CD8-positive, alpha-beta memory T cell (primary cell): ENCODE measurements at places on chromosomes 3 and 15. TPM values are rescaled to one million over a fixed set of nuclear protein-coding genes. Genes with fewer than 3 reads are reported as not detected.

The PTH1R gene
- not detected for total RNA-seq

DNA sequence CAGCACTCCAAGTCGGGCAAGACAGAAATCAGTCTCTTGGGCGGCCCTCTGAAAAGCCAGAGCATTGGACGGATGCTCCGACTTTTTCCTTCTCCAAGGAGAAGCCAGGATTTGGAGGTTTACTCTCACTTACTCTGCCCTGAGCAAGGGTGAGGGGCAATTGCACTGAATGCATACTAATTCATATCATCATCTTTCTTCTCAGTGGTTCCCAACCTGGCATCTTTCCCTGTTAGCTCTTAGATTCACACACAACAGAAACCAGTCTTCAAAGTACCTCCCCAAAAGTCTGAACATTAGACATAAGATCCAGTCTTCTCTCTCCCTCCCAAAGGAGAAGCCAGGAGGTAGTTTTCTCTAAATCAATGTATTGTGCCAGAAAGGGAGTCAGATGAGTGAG, 219.2 kb downstream of the GREM1 start:
- no peak overlapping the region for H3K4me3 ChIP-seq
- H3K36me3 ChIP-seq, result no peaks in the 10 kb centered on the region
- H3K27ac ChIP-seq, result no peak overlapping the region
- H3K4me1 ChIP-seq, result no peaks in the 10 kb centered on the region
- H3K27me3 ChIP-seq, result no peaks in the 10 kb centered on the region

The P2RY1 gene
- 0.18 TPM for total RNA-seq

The ERICH6 gene
- not detected for total RNA-seq

The FETUB gene
- total RNA-seq, result not detected

The FGD5 gene
- total RNA-seq, result not detected

- no peak overlapping the region for H3K27ac ChIP-seq
- H3K4me1 ChIP-seq, result no peaks in the 10 kb centered on the region
- no peaks in the 10 kb centered on the region for H3K36me3 ChIP-seq
- H3K4me3 ChIP-seq, result no peak overlapping the region
- DNase-seq, result no peak
Observed at GRCh38 chr3:72903004-72903403, 15.2 kb downstream of the GXYLT2 start.

DNA sequence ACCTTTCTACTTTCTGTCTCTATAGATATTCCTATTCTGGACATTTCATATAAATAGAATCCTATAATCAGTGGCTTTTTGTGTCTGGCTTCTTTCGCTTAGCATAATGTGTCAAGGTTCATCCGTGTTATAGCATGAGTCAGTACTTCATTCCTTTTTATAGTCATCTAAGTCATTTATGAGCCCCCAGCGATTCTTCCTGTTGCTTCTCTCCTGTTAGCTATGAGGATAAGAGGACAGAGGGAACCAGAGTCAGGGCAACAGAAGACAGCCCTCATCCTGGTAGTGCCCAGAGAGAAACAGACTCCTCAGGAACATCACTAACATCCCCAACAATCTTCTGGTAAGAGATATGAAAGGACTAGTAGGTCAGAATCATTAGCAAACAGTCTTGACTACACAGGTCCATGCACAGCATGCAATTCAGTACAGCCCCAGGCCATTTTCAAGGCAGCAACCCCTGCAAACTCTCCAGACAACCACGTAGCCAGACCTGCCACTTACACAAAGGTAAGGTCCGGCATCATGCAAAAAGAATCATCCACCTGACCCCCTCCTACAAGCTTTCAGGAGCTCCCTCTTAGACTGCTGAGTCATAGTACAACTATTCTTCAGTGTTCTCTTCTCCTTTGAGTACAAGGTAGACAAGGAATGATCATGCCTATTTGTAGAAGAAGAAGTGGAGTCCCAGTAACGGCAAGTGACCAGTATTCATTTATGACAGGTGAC, 91.5 kb downstream of the MYLK start:
- H3K27me3 ChIP-seq, result no peaks in the 10 kb centered on the region
- no peaks in the 10 kb centered on the region for H3K4me1 ChIP-seq
- H3K27ac ChIP-seq, result no peak overlapping the region
- no peak overlapping the region for H3K4me3 ChIP-seq
- no peak for DNase-seq

- H3K36me3 ChIP-seq, result no peaks in the 10 kb centered on the region
- no peak for DNase-seq
- no peaks in the 10 kb centered on the region for H3K27me3 ChIP-seq
- H3K27ac ChIP-seq, result no peak overlapping the region
Observed at GRCh38 chr15:29346998-29347397, 77.4 kb upstream of the NSMCE3 start.

DNA sequence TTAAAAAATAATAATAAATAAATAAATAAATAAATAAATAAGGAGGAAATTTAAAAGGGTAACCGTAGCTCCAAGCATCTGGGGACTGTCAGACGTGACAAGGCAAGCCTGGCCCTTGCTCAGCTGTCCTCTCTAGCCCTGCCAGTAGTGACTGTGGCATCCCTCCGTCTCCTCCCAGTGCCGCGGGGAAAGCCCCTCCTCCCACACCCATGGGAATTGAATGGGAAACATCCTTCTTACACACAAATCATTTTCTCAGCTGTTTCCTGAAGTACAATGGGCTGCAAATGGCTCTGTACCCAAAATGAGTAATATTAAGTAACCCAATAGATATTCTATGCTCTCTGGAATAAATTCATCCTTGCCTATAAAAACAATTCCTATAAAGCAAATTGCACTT, 101.6 kb upstream of the RAD18 start:
- H3K4me1 ChIP-seq, result no peaks in the 10 kb centered on the region
- H3K27ac ChIP-seq, result no peak overlapping the region
- H3K27me3 ChIP-seq, result no peaks in the 10 kb centered on the region
- DNase-seq, result no peak

The TTLL13 gene
- not detected for total RNA-seq

DNA sequence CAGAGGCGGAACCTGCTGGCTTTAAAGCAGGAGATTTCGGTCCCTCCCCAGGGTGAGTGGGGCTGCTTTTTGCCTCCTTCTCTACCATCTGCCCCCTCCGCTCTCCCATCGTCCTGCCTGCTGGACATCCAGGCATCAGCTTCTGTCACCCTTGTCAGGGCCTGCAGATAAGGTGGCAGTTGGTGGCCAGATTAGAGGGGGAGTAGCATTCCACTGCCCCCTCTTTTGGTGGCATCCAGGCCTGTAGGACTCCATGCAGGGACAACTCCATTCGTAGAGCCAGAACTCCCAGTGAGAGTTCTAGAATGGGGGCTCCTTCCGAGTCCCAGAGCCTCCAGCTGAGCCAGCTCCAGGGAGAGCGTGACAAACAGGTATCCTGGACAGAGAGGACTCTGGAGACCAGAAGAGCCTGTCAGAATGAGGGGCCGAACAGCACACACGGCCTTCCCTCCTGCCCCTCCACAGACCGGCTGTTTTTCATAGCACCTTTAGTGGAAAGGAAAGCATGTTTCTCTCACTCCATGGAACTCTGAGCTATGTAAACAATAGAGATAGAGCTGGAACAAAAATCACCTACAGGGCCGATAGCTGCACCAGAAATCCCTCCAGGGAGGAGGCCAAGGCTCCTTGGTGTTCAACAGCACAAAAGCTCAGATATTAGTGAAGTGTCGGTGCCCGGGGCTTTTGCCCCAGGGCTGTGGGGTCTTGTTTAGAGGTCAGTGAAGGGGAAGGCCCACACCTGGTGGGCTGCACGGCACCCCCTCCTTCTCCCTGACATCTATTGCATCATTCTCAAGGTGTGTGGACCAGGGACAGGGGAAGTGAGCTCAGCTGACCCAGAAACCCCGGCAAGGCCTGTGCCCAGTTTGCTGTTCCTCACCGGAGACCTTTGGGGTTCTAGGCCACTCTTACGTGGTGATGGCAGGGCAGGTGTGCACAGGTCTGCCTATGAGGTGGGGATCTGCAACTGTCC, 34.2 kb downstream of the MAGEF1 start:
- no peaks in the 10 kb centered on the region for H3K27me3 ChIP-seq
- no peak overlapping the region for H3K27ac ChIP-seq
- no peaks in the 10 kb centered on the region for H3K36me3 ChIP-seq
- DNase-seq, result no peak
- no peaks in the 10 kb centered on the region for H3K4me1 ChIP-seq

DNA sequence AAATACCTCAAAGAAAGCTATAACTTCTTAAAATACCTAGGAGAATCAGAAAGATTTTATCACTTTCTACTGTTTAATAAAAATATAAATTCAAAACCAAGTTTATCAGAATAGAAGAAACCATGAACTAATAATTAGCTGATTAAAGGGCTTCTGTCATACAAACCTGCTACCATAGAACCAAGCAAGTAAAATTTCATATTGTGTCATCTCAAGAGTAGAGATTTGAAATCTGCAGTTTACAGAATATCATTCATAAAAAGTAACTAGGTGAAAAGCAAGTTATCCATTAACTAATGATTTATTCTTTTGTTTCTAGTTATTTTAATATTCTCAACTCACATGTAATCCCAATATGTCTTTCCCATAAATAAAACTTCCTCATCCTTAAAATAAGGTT, 36.8 kb upstream of the XXYLT1 start:
- peaks cover 4% of the 10 kb centered on the region for H3K36me3 ChIP-seq
- no peak for DNase-seq
- H3K4me3 ChIP-seq, result no peak overlapping the region

DNA sequence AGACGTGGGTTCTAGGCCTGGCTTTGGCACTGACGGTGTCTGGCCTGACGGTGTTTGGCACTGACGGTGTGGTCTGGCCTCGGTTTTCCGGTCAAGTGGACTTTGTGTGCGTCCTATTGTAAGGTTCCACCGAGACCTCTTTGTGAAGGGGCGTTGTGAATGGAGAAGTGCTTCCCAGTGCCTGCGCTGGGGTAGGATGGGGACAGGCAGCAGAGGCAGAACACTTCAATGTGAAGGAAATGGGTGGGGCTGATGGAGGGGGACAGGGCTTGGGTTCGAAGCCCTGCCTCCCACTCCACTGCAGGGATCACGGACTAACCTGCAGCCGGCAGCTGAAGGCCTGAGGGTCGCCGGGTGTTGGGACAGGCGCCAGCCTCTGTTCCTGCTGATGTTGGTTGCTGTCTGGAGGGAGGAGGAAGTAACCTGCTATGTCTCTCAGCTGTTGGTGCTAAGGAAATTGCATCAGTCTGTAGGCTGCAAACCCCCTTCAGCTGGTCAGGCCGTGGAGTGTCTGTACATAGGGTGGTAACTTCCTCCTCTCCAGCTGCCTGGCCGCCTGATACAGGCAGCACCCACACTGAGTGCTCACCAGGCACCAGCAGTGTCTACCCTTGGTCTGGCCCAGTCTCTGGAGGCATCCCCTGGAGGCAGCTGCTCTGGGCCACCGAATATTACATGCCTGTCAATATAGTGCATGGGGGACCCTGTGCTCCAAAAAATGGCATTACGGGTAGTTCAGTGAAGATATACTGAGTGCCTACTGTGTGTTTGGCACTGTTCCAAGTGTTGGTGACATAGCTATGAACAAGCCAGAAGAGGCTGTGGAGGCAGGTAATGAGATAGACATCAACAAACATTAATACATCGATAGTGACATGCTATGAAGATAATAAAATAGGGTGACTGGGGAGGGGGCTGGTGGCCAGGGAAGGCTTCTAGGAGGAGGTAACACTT, 1.1 kb downstream of the TM6SF1 start:
- H3K27me3 ChIP-seq, result peaks cover 5% of the 10 kb centered on the region
- DNase-seq, result no peak
- peaks cover 7% of the 10 kb centered on the region for H3K4me1 ChIP-seq
- peak overlapping the region; percentile 38 for H3K27ac ChIP-seq

GRCh38 chr3:129485721-129486663, 42.4 kb upstream of the RHO start:
- H3K4me1 ChIP-seq, result peaks cover 12% of the 10 kb centered on the region
- H3K4me3 ChIP-seq, result no peak overlapping the region
- no peaks in the 10 kb centered on the region for H3K36me3 ChIP-seq
- no peaks in the 10 kb centered on the region for H3K27me3 ChIP-seq
- H3K27ac ChIP-seq, result no peak overlapping the region

DNA sequence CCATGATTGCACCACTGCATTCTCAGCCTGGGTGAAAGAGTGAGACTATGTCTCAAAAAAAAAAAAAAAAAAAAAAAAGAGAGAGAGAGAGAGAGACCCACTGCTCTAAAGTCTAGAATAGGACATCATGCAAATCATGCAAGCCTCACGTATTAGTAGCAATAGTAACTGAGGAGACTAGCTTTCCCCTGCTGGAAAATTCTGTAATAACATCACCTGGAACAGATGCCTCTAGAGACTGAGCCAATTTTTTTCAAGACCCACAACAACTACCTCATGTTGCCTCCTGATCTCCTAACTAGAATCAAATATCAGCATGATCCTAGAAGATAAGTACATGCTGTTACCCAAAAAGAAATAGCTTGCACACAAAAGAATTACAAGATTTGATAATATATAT, 461.9 kb downstream of the AGBL1 start:
- H3K4me3 ChIP-seq, result no peak overlapping the region
- no peaks in the 10 kb centered on the region for H3K36me3 ChIP-seq
- no peaks in the 10 kb centered on the region for H3K27me3 ChIP-seq
- no peak overlapping the region for H3K27ac ChIP-seq
- DNase-seq, result no peak

DNA sequence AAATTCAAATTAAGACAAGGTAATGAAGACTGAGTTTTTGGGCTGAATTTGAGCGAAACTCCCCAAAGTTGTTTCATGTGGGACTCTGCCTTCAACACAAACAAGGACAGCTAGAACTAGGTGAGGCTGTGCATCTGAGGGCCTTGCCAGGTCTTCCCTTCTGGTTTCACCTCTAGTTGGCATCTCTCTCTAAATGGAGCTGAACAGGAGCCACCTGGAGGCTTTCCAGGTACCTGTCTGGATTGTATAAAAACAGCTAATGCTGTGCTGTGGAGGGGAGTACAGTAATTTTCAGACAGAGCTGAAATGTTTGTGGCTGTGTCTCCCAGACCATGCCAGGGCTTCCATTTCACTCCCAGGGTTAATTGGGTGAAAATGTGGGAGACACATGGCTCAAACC, 27.1 kb downstream of the TRIM71 start:
- no peaks in the 10 kb centered on the region for H3K4me1 ChIP-seq
- DNase-seq, result no peak
- H3K36me3 ChIP-seq, result no peaks in the 10 kb centered on the region
- H3K4me3 ChIP-seq, result no peak overlapping the region
- no peak overlapping the region for H3K27ac ChIP-seq

DNA sequence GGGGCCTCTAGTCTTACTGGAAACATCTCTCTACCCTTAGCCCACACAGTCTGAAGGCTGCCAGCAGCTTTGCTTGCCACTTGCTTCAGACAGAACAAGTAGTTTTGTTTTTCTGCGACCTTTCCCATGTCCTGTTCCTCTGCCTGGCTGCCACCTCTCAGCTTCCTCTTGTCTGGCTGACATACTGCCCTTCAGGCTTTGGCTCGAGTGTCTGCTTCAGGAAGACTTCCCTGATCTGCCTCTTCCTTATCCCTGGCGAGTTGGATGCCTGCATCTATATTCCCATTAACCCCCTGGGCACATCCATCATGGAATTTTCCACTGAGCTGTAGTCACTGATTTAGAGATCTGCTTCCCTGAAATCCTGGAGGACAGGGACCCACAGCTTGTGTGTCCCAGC, 25.1 kb upstream of the CPNE9 start:
- H3K4me3 ChIP-seq, result no peak overlapping the region
- no peaks in the 10 kb centered on the region for H3K27me3 ChIP-seq
- peaks cover 82% of the 10 kb centered on the region for H3K36me3 ChIP-seq
- DNase-seq, result no peak
